Ovary (tissue), 10 donors: ENCODE measurements at places on chromosomes 3 and 15. TPM values are rescaled to one million over a fixed set of nuclear protein-coding genes. Genes with fewer than 3 reads are reported as not detected.

The SLC6A20 gene
- polyA plus RNA-seq: 0.05 TPM

DNA sequence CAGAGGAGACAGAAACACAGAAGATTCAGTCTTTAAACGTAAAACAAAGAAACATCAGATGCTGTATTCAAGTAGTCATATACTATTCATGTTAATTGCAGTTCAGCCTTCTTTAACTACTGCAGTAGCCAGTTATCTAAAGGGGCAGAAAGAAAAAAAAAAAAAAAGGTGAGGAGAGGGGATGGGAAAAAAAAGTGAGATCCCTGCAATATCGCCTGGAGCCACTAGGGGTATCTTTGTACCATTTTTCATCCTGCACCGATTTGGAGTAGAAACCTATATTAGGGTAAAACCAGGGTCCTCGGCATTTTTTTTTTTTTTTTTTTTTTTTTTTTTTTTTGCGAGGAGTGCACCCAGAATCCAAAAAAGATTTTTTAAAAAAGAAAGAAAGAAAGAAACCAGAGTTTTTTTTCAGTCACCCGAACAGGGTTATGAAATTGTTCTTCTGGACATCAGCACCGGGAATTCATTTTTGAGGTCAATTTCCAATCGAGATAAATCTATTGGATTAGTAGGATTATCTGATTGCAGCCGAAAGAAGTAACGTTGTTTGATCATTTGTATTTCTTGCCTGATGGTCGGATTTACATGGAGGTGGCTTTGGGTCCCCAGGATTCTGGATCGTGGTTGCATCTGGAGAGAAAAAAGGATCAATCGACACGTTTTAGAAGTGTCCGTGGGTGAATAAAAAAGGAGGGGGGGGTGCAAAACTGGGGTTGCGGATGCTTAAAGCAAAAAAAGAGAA is 186.7 kb downstream of the NLGN1 start:
- no peak for DNase-seq
- H3K27me3 ChIP-seq: no peaks in the 10 kb centered on the region

- H3K27me3 ChIP-seq: no peaks in the 10 kb centered on the region
- H3K4me3 ChIP-seq: no peak overlapping the region
- no peak overlapping the region for H3K27ac ChIP-seq
- DNase-seq: no peak
- no peaks in the 10 kb centered on the region for H3K36me3 ChIP-seq
- H3K4me1 ChIP-seq: peaks cover 1% of the 10 kb centered on the region
These were observed 102.9 kb downstream of the SHQ1 start for GRCh38 chr3:72745146-72745999.

DNA sequence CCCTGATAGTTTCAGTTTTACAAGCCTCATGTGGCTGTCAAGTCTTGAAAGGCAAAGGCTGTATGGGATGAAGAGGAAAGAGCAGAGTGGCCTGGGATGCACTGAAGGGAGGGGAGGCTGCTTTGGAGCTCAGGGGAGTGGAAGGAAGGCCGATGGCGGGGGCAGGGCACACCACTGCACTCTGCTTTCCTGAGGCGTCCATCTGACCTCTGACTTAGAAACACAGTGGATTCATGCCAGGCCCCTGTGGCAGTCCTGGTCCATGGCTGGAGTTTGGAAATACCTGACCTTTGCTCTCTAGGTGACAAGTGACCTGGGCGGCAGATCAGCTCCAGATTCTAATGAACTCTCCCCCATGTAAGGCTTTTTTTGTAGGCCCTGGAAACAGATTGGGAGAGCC is 19.0 kb downstream of the FAH start:
- H3K4me3 ChIP-seq: no peak overlapping the region
- no peaks in the 10 kb centered on the region for H3K4me1 ChIP-seq
- DNase-seq: no peak
- no peaks in the 10 kb centered on the region for H3K27me3 ChIP-seq
- no peak overlapping the region for H3K27ac ChIP-seq

DNA sequence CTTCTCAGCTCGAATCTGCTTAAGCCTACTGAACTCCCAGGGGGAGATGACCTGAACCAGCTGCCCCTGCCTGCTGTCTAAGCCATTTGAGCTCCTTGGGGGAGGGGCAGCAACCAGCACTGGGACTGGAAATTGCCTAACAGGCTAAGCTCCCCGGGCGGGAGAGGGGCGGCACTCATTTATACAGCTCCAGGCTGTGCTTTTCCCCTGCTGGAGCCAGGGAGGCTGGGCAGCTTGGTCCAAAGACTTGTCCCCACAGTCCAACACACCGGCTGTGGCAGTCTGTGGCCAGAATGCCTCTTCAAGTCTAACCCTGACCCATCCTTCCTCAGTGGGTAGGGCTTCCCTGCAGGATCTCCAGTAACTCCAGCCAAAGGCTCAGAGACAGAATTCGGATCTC is 1241.5 kb downstream of the ROBO2 start:
- DNase-seq: no peak
- no peak overlapping the region for H3K4me3 ChIP-seq
- no peaks in the 10 kb centered on the region for H3K27me3 ChIP-seq
- H3K4me1 ChIP-seq: no peaks in the 10 kb centered on the region

DNA sequence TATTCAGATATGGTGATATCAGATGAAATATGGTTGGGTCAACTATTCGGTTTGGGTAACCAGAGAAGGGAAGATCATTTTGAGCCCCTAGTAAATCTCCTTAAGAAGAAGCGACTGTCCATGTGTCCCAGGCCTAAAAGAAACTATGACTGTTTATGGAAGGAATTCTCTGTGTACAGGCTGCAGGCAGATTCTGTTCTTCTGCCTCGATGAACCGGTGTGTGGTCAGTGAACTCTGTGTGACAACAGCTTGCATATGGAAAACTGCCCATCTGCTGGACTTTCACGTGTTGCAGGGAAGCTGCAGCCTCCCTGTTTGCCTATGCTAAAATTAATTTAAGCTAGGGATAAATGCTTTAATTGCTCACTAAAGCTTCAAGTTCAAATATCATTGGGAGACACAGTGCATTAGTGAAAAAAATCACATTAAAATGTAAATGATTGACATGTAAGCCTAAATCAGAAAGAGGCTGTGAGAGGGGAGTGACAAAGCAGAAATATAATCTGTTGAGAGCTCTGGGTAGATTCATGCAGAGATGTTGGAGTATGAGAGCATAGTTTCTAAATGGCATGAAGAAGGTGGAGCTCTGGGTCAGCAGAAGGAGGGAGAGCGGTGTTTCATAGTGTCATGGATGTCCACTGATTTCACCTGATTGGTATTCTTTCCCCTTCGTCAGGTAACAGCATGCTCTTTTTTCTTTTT is 65.4 kb upstream of the PFN2 start:
- H3K27me3 ChIP-seq: no peaks in the 10 kb centered on the region
- no peak for DNase-seq
- H3K36me3 ChIP-seq: no peaks in the 10 kb centered on the region
- no peak overlapping the region for H3K4me3 ChIP-seq

The GABRB3 gene
- polyA plus RNA-seq: 1.3 TPM

- DNase-seq: no peak
- no peaks in the 10 kb centered on the region for H3K27me3 ChIP-seq
- no peaks in the 10 kb centered on the region for H3K36me3 ChIP-seq
- no peaks in the 10 kb centered on the region for H3K4me1 ChIP-seq
- no peak overlapping the region for H3K27ac ChIP-seq
- H3K4me3 ChIP-seq: no peak overlapping the region
These were observed 44.4 kb upstream of the SPTSSB start for GRCh38 chr3:161415506-161416231.

The NR2E3 gene
- not detected for polyA plus RNA-seq

The GOLGA6L25 gene
- polyA plus RNA-seq: not detected

- no peaks in the 10 kb centered on the region for H3K27me3 ChIP-seq
- H3K4me3 ChIP-seq: peak overlapping the region; percentile 76
- DNase-seq: no peak
- H3K27ac ChIP-seq: peak overlapping the region; percentile 94
- no peaks in the 10 kb centered on the region for H3K36me3 ChIP-seq
These were observed 830 bp upstream of the RNF13 start for GRCh38 chr3:149812165-149812605.
